ENCODE measurements at places on chromosomes 2 and 18.

DNA sequence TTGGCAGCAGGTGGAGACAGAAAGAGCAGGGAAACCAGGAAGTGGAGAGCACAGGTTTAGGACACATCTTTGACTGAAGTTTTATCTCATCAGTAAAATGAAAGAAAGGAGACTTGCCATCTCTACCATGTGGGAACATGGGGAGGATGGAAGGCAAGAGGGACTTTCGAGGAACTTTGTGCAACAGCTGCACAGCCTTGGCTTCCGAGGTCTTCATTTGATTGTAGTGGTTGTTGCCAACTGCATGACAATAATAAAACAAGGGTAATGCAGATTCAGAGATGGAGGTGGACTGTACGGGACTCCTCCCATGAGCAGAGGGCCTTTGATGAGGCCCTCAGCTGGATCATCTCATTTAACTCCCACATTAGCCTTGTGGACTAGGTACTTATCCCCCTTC, 49.3 kb upstream of the FZD7 start:
- no peak for DNase-seq

- no peak for DNase-seq
These were observed 126.9 kb upstream of the TLK1 start for GRCh38 chr2:171287611-171288010.

GRCh38 chr2:149115781-149116180, 77.3 kb downstream of the LYPD6B start:
- DNase-seq: no peak

DNA sequence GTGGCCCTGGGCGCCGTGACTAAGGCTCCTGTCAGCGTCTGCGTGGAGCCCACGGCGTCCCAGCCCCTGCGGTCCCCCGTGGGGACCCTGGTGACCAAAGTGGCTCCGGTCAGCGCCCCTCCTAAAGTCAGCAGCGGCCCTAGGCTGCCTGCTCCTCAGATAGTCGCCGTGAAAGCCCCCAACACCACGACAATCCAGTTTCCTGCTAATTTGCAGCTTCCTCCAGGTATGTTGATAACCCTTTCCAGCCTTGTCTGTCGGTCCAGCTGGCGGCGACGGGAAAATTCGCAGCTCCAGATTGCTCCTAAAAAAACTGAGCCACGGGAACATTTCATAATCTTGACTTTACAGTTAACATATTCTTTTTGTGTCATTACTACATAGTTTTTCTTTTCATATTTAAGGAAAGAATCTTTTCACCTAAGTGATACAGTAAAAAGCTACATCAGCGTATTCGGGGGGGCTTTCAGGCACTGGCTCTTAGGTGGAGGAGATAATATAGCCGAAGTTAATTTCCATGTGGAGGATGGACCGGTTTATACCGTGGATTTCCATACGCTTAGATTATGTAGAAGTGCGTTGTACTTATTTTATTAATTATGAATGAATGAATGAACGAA, 916 bp downstream of the TAF4B start:
- DNase-seq: no peak

DNA sequence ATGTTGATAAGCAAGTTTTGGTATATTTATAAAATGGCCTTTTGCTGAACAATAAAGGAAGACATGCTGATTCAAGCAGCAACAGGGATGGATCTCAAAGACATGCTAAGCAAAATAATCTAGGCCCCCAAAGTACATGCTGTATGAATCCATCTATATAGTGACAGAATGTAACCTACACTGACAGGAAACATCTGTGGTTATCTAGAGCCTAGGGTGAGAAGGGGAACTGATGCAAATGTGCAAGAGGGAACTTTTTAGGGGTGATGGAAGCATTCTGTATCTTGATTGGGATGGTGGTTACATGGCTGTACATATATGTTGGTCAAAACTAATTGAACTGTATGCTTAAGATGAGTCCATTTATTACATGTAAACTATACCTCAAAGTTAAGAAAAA, 24.2 kb downstream of the CNRIP1 start:
- DNase-seq: no peak

All from activated T-cell treated with anti-CD3 and anti-CD28 coated beads for 1 hour (primary cell).